Cardiac septum (tissue), 1 donor: ENCODE measurements at places on chromosomes 3 and 15. TPM values are rescaled to one million over a fixed set of nuclear protein-coding genes. Genes with fewer than 3 reads are reported as not detected.

DNA sequence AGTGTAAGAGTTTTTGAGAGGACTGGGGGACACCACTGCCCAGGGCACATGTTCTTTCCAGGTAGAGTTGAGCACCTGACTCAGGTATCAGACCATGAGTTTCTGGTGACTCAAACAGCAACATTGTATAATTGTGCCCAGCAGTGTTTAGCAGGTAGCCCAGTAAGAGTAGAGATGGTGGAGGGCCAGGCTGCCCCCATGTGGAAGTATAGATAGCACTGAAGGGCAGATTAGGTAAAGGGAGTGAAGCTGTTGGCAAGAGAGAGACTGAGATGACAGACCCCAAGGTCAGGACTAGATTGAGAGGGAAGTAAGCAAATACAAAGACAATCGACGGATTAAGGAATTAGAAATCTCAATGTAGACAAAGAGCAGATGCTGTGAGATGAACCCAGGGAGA lies 74.6 kb downstream of the TRIM42 start:
- no peak for DNase-seq

GRCh38 chr15:85875756-85876155 lies 81.0 kb upstream of the KLHL25 start:
- no peak for DNase-seq

GRCh38 chr15:91209726-91210125 lies 109.7 kb downstream of the SV2B start:
- DNase-seq: no peak

DNA sequence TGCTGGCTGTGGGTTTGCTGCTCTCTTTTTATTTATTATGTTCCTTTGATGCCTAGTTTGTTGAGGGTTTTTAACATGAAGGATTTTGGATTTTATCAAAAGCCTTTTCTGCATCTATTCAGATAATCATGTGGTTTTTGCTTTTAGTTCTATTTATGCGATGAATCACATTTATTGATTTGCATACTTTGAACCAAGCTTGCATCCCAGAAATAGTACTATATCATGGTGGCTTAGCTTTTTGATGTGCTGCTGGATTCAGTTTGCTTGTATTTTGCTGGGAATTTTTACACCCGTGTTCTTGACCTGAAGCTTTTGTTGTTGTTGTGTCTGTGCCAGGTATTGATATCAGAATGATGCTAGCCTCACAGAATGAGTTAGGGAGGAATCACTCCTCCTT lies 48.4 kb downstream of the MCTP2 start:
- no peak for DNase-seq

- DNase-seq: no peak
These were observed 100.4 kb downstream of the DAPK2 start for GRCh38 chr15:63945838-63946298.

DNA sequence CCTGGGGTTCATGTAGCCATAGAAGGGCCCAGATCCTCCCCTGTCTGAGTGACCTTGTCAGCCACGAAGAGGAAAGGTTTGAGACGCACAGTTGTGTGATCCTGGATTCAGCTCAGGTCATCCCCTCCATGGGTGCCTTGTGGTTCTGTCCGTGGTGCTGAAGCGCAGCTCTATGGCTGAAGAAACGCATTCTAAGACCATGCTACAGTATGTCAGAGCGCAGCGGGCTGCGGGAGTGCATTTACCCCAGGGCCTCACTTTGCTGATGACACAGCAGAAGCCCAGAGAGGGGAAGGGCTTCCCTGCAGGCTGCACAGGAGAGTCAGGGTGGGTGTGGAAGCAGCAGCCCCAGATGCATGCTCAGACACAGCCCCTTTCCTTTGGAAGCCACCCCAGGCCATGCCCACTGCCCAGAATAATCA lies 68.8 kb upstream of the IQSEC1 start:
- DNase-seq: peak; percentile 36

Gene SCAP
- total RNA-seq: 37.9 TPM
